Cerebellum (tissue), 4 donors: ENCODE measurements at places on chromosomes 6 and 20.

DNA sequence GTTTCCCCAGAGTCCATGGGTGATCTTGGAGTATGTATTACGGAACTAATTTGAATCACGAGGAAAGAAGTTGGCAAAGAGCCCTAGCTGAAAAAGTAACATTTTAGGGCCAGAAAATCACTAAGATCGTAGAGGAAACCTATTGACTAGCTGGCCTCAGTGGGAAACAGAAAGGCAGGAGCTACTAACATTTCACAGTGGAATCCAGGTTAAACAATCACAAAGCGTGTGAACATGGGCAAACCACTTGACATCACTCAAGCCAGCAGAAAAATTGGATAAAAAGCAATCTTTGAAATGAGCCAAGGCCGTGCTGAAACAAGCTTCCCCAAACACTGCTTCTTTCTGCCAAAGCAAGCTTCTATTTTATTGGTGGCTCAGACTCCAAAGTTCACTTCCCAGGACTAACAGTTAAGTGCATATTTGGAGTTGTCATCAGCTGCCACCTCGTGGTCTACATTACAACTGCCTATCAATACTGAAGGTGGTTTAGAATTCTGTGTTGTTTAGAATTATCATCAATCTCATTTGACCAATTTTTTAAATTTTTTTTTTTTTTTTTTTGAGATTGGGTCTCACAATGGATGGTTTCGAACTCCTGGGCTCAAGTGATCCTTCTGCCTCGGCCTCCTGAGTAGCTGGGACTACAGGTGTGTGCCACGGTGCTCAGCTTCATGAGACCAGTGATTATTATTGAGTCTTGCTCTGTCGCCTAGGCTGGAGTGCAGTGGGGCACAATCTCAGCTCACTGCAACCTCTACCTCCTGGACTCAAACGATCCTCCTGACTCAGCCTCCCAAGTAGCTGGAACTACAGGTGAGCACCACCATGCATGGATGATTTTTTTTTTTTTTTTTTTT lies 10.6 kb downstream of the RPS10 start:
- DNase-seq: peak; percentile 73

GRCh38 chr6:79586548-79586947 lies 44.6 kb upstream of the SH3BGRL2 start:
- no peak for DNase-seq

- no peak for DNase-seq
Measured at GRCh38 chr20:18005990-18006364, 37.2 kb downstream of the MGME1 start.

- DNase-seq: no peak
Measured at GRCh38 chr6:116514111-116514510, 2.7 kb downstream of the CALHM5 start.

- DNase-seq: no peak
Measured at GRCh38 chr6:115954740-115955139, 106.0 kb downstream of the FRK start.

GRCh38 chr6:165308926-165309731 lies at the start of gene C6orf118:
Gene C6orf118 (minus strand): TSS chr6:165309605. CDS start chr6:165309586, 19 bp downstream.
- DNase-seq: peak; percentile 30

DNA sequence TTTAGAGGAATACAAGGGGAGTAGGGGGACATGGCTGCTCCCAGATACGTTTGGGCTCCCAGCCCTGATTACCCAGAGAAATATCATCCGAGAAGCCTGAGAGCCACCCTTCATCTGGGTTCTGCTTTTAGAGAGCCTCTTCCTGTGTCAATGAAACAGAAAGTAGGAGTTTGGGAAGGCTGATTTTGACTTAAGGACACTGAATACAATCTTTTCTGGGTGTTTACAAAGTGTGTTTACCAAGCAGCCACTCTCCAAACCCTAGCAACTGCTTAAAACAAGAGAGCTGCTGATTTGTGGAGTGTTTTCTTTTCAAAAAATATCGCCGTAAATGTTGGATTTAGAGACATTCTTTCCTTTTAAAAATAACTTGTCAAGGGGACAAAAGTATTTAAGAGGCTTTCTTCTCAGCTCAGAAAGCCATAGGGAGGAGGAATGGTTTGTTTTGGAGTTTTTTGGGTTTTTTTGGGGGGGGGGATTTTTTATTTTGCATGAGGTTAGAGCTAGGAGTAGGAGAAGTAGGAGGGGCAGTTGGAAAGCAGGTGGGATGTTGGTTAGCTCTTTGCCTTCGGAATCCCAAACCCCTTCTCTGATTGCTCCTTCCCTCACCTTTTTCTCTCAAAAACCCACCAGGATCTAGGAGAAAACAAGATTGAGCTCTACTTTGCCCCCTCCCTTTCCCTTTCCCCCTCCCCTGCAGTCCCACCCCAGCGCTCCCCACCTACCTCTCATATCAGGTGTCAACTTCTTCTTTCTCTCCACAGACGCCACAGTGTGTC lies 12.4 kb downstream of the MAFB start:
- DNase-seq: no peak

- DNase-seq: no peak
Measured at GRCh38 chr6:53398247-53399026, 49.7 kb upstream of the ELOVL5 start.

DNA sequence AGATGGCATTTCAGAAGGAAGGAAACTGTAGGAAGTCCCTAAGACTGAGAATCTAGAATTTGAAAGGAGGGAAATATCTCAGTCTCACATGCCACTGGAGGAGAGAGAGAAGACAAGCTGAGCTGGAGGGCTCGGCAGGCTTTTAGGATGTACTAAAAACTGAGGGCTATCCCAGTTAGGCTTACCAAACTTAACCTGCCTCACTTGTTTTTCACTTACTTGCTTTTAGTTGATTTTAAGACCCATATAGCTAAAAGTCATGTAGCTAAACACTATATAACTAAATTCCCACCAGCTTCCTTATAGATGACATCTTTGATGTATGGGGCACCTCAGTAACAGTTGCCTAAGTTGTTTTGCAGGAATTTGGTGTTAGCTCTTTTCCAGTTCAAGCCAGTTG lies 288.0 kb downstream of the DOK5 start:
- DNase-seq: no peak

GRCh38 chr6:36049582-36049981 lies 22.0 kb downstream of the MAPK14 start:
- DNase-seq: no peak

GRCh38 chr20:8234580-8234979 lies 102.5 kb downstream of the PLCB1 start:
- no peak for DNase-seq

GRCh38 chr6:137666202-137666774 lies 172.1 kb upstream of the OLIG3 start:
- DNase-seq: no peak

DNA sequence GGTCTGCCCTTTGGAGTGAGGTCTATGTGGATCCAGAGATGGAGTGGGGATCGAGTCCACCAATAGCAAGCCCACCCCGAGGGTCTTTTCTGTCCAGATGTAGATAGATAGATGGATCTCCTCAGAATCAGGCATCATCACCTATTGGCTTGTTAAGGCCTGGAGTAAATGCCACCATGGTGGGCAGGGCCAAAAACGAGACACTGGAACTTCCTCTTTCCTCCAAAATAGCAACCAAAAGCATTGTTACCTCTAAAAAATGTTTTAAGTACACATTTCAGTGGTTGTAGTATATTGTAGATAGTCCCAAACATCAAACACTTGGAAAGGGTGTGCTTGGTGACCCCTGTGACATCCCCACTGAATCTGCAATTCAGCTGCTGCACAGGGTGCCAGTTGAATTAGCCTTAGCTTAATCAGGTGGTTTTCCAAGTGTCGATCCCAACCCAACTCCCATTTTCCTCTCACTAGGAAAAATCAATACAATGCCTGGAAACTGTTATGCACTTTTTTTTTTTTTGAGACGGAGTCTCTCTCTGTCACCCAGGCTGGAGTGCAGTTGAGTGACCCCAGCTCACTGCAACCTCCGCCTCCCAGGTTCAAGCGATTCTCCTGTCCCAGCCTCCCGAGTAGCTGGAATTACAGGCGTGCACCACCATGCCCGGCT lies 35.0 kb upstream of the NELFCD start:
- no peak for DNase-seq

- no peak for DNase-seq
Measured at GRCh38 chr20:64111841-64112641, 4.7 kb upstream of the NPBWR2 start.

DNA sequence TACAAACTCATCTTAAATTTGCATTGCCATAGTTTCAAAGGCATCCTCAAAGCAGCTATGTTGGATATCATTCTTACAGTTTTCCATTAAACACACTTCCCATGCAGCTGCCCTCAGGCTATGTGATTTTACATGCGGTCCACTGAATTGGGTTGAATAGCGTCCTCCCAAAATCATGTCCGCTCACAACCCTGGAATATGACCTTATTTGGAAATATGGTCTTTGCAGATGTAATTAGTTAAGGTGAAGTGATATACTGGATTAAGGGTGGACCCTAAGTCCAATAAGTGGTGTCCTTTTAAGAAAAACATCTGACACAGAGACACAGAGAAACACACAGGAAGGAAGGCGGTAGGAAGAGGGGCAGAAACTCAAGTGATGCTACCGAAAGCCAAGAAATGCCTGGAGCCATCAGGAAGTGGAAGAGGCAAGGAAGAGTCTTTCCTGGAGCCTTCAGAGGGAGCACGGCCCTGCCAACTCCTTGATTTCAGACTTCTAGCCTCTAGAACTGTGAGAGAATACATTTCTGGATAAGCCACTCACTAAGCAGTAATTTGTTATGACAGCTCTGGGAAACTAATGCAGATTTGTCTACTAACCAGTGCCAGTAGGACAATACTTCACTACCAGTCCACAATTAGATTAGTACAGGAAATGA lies 42.7 kb upstream of the NHSL1 start:
- DNase-seq: no peak

GRCh38 chr6:93124006-93124632 lies 295.2 kb downstream of the EPHA7 start:
- DNase-seq: no peak

DNA sequence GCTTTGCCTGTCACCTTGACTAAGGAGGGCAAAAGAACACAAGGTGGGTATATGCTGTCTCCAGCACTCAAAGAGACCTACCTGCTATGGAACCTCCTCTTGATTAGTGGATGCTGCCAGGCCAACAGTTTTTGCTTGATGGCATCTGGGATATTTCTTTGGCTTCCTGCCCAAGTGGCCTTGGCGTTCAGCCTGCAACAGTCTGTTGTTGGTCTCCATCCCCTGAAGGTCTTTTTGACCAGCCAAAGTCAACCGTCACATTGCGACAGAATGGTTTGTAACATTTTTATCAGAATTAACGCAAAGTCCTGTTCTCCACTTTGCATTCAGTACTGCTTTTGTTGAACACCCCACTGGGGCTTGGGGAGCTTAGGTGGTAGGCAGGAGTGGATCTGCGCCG lies 37.1 kb downstream of the SERPINB1 start:
- DNase-seq: no peak

- no peak for DNase-seq
Measured at GRCh38 chr6:142414462-142415250, 112.8 kb downstream of the ADGRG6 start.

DNA sequence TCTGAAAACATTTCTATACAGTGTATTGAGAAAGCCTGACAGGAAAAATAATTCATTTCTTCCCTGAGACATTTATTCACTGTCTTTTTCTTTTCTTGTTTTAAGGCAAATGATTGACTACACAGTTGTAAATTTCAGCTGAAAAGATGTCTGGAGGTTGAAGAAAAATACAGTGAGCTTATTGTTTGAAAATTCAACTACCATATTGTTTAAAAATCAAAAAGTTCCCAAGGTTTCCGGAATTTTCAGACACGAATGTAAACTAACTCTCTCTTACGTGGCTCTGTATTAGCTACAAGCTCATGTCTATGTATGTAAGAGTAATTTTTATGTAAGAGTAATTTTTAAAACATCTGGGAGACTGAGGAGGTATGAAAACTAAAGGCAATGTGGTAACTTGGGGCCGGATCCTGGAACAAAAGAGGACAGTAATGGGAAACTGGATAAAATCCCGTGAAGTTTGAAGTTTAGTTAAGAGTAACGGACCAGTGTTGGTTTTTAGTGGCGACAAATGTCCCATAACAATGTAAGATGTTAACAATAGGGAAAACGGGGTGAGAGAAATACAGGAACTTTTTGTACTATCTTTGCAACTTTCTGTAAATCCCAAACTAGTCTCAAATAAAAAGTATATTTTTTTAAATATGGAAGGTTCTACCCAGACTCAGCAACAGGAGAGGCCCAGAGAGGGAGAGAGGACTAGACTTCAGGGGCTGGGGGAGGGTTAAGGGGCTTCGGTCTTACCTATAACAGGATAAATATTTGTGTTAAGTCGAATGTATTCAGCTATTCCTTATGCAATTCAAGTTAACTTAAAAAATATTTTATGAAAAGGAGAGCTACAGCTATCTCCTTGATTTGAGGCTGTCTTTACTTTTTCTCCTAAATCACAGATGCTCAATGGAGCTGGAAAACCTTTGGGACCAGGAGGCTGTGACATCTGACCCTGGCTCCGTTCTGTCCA lies 1.3 kb downstream of the PTGIS start:
- no peak for DNase-seq

GRCh38 chr6:166197361-166197760 lies 29.7 kb upstream of the TBXT start:
- DNase-seq: no peak

- no peak for DNase-seq
Measured at GRCh38 chr6:93104195-93104817, 315.1 kb downstream of the EPHA7 start.

GRCh38 chr6:6890400-6890858 lies 217.3 kb upstream of the RREB1 start:
- DNase-seq: no peak

DNA sequence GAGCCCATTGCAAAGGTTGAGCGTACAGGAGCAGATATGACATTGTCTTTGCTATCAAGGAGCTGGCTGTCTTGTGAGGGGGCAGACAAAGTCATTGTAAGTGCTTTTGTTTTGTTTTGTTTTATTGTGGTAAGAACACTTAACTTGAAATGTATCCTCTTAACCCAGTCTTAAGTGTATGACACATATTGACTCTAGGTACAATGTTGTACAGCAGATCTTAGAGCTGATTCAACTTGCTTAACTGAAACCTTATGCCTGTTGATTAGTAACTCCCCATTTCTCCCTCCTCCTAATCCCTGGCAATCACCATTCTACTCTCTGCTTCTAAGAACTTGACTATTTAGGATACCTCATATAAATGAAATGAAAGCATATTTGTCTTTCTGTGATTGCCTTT lies 429.0 kb downstream of the BMP2 start:
- DNase-seq: no peak

DNA sequence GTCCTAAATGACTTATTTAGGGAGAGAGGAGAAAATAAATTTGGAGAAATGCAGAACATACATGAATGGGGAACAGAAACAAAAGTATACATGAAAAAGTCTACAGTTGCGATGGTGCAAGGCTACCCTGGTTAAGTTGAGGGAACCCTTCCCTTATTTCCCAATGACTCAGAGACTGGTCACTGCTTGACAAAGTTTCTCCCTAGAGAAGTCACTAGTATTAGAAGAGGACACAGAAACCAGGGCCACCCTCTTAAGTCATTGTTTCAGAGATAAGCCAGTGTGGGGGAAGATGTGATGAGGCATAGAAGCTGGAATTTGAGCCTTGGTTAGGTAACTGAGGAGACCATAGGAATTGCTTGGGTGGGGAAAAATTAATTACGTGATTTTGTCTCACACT lies 24.4 kb upstream of the EDN1 start:
- no peak for DNase-seq

- no peak for DNase-seq
Measured at GRCh38 chr20:63734946-63735858, 1.3 kb upstream of the LIME1 start.
